HCT116 (cell line): ENCODE measurements at places on chromosomes 4 and X.

- DNase-seq = peak; percentile 27
Measured at GRCh38 chr4:126604268-126604867, 1028.4 kb upstream of the INTU start.

DNA sequence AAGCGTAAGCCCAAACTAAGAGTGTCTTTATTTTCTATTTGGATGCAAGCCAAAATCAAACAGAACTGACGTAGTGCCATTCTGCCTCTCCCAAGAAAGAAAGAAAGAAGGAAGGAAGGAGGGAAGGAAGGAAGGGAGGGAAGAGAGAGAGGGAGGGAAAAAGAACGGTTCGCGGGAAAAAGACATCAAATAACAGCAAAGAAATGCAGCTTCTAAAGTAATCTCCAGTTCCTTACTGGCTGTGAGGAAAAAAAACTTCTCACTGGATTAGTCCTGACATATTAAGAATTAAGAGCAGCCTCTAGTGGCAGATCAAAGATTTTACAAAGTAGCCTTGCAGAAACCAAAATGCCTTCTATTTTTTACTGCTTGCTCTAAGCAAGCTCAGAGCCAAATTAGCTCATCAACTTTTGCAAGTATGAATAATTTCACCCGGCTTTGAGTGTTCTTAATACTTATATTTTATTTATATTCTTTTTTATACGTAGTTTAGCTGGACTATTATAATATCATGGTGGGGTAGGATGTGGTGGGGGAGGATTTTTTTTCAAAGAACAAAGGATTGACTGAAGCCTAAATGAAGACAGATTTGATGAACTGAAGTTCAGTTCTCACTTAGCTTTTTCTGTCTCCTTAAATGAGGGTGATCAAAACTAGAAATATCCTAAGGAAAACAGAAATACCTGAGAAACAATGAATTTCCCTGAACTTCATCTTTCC, 36.6 kb downstream of the PITX2 start:
- DNase-seq = peak; percentile 31

DNA sequence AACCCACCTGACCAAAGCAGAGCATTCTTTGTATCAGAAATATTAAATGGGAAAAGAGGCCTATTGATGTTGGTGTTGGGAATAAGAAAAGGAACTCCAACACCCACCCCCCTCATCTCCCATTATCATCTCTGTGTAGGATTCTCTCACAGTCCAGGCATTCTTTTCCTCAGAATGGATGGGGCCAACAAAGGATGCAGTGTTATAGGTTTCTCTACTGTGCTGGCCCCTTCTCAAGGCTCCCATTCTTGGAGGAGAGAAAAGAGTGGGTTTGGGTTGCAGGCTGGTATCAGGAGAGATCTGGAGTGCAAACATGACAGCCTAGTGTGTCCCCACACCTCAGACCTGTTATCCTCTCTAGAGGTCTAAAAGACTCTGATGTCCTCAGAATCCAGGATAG, 59.6 kb downstream of the UGT8 start:
- DNase-seq = no peak

GRCh38 chr4:41315862-41316261, 59.1 kb downstream of the UCHL1 start:
- DNase-seq = no peak

DNA sequence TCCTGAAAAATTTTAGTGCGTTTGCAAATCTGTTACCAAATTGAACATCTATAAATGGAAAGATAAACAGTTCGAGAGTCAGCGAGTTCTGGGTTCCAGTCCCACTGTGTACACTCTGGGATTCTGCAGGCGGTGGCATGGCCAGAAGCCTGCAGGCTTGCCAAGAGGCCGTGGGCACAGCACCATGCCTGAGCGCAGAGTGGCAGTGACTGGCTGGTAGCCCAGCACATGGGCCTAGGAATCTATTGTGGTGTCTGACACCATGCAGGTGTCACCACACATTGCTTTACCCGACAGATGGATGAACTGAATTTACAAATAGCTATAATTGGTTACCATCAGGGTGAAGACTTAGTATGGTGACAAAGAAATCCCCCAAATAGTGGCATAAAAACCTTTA, 71.7 kb upstream of the TLR3 start:
- no peak for DNase-seq

- no peak for DNase-seq
Measured at GRCh38 chrX:142095651-142096245, 109.3 kb downstream of the MAGEC2 start.

- DNase-seq = no peak
Measured at GRCh38 chr4:185040523-185040922, 22.2 kb downstream of the HELT start.

- no peak for DNase-seq
Measured at GRCh38 chr4:158945529-158946108, 157.3 kb upstream of the RAPGEF2 start.

DNA sequence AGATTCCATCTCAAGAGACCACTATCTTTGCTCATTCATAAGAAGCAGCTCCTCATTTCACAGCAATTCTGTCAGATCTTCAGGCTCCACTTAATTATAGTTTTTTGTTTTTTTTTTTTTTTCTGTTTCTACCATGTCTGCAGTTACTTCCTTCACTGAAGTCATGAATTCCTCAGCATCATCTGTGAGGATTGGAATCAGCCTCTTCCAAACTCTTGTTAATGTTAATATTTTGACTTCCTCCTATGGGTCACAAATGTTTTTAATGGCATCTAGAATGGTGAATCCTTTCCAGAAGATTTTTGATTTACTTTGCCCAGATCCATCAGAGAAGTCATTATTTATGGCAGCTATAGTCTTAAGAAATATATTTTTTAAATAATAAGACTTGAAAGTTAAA, 53.1 kb downstream of the BMP2K start:
- DNase-seq = no peak

- DNase-seq = no peak
Measured at GRCh38 chr4:139749338-139749737, 83.7 kb downstream of the MGST2 start.

- no peak for DNase-seq
Measured at GRCh38 chr4:7426525-7427171, 8.1 kb downstream of the PSAPL1 start.

- no peak for DNase-seq
Measured at GRCh38 chr4:73257651-73258435, 755 bp downstream of the ANKRD17 start.

DNA sequence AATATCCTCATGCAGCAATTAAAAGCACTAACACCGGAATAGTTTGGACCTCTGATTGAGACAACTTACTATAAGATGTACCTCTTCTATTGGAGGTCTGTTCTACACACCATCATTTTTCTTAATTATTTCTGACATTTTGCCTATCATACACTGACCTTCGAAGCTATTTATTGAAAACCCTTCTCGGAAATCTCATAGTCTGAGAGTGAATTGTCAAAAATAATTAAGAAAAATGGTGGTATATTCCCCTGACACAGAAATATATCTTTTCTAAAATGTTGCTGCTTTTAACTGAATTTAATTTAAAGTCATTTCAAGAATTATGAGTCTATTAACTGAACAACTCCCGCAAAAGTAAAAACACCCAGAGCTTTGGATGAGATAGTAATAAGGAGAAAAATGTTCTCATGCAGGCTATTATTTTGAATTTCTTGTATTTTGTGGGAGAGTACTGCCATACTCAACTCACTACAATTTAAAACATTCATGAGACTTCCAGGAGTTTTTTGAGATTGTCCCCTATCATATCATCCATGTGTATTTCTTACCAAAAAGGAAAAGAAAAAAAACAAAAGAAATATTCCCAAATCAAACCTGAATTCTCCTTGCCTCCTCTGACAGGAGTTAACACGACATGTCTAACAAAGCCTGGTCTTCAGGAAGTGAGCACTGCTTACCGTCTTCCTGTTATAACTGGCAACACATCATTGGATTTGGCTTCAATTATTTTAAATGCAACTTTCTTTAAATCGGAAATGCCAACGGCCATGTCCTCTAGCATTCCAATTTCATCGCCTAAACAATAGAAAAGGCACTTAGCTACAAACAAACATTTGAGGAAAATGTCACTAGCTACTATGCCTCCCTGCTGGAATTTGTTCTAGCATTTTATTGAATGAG, 485.3 kb downstream of the IL15 start:
- DNase-seq = no peak

DNA sequence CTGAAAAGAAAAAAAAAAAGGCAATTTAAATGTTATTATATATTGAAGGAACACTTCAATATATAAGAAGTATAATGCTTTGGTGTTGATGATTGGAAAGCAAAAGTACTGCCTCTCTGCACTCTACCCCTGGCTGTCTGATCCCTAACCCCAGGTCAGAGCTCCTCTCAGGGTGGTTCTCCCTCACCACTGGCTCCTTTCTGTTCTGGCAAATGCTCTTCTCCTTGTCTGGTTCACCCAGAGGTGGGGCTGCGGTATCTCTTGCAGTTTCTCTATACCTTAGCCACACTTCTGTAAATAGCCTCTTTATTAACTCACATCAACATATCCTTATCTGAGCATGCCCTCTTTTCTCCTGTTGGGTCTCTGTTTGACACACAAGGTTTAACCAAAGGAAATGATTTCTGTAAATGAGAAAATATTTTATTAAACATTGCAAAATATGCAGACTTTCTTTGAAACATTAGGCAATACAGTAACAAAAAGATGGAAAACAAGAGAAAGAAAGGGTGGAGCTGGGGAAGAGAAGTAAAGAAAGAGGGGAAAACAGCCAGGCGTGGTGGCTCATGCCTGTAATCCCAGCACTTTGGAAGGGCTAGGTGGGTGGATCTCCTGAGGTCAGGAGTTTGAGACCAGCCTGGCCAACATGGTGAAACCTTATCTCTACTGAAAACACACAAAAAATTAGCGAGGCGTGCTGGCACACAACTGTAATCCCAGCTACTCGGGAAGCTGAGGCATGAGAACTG, 45.7 kb downstream of the ING2 start:
- no peak for DNase-seq

GRCh38 chr4:48033825-48034413, 17.3 kb downstream of the NIPAL1 start:
- DNase-seq = peak; percentile 10

DNA sequence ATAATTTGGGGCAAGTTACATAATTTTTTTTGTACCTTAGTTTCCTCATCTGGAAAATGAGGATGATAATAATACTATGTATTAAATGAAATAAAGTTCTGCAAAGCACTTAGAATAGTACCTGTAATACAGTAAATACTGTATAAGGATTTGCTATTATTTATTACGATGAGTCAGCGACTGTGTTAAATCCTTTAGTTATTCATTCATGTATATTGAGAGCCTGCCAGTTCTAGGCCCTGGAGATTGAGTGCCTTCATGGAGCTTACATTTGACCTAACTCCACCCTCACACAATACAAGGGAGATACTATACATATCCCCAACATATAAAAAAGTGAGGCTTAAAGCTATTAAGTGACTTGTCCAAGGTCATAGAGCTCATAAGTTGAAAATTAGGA, 67.0 kb upstream of the CITED1 start:
- no peak for DNase-seq

DNA sequence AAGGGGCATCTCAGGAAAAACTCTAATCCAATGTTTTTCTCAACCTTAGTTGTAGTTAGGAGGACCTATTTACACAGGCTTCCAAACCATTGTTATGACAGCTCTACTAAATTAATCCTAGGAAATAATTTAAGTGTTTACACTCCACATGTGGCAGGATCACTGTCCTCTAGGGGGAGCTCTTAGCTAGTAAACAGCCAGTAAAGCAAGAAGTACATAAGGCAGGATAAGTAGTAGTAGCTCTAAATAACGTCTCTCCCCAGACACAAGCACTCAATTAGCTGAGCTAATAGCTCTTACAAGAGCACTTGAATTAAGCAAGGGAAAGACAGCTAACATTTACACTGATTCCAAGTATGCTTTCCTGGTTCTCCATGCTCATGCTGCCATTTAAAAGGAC, 37.3 kb downstream of the NUDT11 start:
- peak; percentile 18 for DNase-seq

DNA sequence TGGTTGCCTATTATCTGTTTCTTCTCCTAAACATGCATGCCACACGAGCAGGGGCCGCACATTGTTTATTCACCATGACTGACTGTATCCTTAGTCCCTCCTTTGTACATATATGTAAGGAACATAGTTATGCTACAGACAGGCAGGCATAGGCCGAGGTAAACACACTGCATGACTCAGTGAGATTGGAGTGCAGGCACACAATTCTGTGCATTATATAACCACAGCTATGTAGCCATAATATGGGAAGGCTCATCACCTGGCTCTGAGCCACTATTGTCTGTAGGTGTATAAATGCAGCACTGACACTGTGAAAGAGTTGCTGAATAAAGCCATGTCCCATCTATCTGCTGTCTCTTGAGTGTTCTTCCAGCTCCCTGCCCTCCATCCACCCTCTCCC, 431.6 kb downstream of the IDS start:
- no peak for DNase-seq

GRCh38 chr4:73415807-73416238, 11.7 kb downstream of the ALB start:
- DNase-seq = no peak

- DNase-seq = no peak
Measured at GRCh38 chr4:176856421-176856820, 63.7 kb upstream of the VEGFC start.

GRCh38 chr4:108979759-108980158, 216.9 kb upstream of the ETNPPL start:
- no peak for DNase-seq

DNA sequence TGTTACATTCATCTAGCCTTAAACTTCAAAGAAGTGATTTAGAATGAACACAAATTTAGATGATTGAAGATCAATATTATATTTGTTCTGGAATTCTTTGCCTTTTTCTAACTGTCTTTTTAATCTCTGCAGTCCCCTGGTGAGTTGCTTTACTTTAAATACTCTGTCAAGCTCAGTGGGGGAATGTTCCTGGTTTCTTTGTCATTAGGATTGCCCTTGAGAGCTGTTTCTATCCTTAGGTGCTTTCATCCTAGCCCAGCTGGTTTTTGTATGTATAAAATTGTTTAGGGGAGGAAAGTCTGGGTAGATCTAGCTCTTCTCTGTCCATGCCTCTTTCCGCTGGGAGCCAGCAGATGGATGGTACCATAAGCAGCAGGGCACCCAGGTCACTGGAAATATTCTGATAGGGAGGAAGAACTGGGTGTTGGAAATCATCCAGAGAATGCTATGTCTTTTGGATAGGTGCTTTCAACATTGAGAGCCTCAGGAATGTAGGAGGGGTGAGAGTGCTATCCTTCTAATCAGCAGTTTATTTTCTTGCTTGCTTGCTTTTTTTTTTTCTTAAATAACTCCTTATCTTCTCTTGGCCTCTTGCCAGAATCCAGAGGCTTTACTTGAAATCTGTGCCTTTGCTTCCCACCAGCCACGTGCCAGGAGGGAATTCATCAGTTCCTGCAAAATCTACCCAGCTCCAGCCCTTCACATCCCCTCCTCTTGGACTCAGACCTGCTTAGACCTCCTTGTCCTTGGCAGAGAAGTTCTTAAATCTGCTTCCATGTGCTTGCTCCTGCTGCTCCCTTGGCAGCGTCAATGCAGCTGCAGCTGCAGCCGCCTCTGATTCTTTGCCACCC, 215.3 kb upstream of the ANXA3 start:
- no peak for DNase-seq

GRCh38 chrX:69038816-69039215, 126.4 kb downstream of the PJA1 start:
- DNase-seq = no peak
